ENCODE measurements at places on chromosomes 6 and 20.

DNA sequence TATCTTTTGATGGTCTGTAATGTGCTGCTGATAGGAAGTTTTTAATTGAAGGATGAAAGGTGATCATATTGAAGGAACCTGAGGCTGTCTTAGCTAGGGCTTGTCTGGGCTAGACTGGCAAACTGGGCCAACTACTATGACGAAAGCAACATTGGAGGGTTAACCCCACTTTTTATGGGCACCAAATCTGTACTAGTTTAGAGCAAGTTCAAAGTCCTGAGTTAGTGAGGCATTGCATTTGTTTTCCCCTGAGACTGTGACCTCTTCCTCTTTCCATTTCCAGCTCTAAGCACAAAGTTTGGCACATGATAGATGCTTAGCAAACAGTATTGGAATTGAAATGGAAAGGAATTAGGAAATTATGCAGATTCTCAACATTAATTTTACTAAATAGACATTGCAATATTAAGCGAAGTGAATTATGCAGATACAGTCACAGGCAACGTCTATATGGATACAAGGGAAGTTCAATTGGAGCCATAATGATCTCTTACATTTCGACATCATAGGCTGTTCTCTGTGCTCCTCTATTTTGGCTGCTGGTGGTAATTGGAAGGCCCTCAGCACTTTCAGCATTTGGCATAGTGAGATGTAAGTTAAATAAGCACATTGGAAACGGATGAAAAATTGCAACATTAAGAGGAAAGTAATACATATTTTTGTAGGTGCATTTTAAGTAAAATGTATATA, 22.2 kb downstream of the CEP57L1 start:
- DNase-seq, result no peak

- no peak for DNase-seq
These were observed 3.7 kb downstream of the PIM1 start for GRCh38 chr6:37173493-37174195.

- no peak for DNase-seq
These were observed 96.9 kb downstream of the THBS2 start for GRCh38 chr6:169156793-169157147.

DNA sequence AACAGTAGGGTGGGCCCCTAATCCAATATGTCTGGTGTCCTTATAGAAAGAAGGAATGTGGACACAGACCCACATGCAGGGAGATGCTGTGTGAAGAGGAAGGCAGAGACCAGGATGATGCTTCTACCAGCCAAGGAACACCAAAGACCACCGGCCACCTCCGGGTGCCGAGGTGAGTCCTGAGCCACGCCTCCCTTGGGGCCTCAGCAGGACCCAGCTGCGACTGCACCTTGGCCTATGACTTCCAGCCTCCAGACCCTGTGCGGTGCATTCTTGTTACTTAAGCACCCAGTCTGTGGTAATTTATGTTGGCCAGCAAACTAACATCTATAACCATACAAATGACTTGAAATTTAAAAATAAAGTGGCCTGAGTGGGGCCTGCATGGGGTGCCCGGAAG, 79.5 kb upstream of the QKI start:
- DNase-seq, result no peak

GRCh38 chr6:88119769-88120168, 46.4 kb downstream of the CNR1 start:
- no peak for DNase-seq

GRCh38 chr20:46232539-46232938, 75.8 kb downstream of the CDH22 start:
- no peak for DNase-seq

DNA sequence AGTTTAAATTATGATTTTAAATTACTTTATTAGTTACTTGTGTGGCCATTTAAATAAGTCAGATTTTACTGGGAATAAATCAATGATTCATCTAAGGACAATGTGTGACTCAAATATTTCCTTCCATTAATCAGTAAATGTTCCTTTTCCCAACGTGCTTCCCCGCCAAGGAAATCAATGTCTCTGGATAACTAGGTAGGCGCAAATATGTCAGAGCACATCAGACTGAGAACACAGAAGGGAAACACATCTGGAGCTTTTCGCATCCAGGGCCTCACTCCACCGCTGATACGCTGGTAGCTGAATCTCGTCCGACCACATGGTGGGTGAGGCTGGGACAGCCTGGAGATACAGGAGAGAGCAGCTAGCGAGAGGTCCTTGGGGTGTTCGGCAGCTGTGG, 56.4 kb upstream of the RPS6KA2 start:
- DNase-seq, result no peak

DNA sequence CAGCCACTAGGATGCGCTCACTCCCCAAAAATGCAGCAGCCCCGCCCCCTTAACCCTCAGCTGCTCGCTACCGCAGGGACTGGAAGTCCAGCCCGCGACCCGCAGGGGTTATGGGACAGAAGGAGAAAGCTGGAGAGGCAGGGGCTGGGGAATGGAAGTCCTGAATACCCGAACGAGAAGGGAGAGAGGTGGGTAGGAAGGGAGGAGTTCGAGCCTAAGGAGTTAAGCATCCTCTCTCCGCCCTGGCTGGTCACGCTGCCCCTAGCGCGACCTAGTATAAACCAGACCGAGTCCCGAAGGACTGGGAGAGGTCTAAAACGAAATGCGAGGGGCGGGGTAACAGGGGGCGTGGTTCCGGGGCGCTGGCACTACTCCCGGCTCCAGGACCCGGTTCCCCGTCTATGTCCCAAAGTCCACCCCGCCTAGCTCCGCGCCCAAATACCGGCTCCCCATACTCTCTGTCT, 448 bp upstream of the DDAH2 start:
- peak; percentile 91 for DNase-seq

DNA sequence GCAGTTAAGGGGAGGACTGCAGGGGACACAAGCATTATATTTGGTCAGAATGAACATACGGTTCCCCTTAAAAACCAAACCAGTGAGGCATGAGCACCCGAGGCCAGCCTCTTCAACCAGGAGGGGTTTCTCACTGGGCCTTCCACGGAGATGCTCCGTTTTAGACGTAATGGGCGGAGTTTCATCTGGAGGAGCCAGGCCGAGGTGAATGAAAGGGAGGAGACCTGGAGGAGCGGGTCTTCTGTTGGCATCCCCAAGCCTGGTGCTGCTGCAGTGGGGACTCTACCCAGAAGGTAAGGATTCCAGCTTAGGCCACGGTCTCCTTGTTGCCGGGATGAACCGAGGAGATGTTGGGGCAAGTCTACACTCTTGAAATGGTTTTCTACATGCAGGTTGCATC, 47.4 kb downstream of the ADNP start:
- DNase-seq, result no peak

DNA sequence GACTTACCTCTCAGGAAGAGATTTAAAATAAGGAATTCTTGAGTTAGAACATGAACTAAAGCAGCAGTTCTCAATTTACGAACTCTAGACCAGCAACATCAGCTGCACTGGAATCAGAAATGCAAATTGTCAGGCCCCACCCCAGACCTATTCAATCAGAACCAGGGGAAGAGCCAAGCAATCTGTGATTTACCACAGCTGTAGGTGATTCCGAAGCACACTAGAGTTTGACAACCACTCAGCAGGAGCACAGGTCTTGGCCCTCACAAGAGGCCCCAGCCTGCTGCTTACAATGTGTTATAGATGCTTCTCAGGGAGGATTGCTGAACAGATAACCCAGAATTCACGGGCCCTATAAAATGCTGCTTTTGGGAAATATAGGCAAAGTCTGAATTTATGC, 279.2 kb downstream of the PTPRK start:
- no peak for DNase-seq

DNA sequence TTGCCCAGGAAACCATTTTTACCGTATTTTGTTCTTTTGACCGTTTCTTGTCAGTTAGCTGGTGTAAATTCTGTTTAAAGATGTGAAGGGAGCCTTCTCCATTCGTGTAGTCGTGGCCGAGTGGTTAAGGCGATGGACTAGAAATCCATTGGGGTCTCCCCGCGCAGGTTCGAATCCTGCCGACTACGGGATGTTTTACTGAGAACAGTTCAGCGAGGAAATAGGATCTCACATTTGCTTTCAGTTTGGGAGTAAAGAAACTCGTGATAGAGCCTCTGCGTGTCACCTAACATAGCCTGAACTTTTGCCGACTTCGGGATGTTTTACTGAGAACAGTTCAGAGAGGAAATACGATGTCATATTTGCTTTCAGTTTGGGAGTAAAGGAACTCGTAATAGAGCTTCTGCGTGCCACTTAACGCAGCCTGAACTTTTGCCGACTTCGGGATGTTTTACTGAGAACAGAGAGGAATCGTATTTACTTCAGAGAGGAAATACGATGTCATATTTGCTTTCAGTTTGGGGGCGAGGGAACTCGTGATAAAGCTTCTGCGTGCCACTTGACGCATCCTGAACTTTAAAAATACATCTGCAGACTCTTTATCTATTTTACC, 5.9 kb upstream of the ZNF184 start:
- peak; percentile 86 for DNase-seq

- DNase-seq, result no peak
These were observed 31.3 kb upstream of the HEY2 start for GRCh38 chr6:125718109-125718508.

DNA sequence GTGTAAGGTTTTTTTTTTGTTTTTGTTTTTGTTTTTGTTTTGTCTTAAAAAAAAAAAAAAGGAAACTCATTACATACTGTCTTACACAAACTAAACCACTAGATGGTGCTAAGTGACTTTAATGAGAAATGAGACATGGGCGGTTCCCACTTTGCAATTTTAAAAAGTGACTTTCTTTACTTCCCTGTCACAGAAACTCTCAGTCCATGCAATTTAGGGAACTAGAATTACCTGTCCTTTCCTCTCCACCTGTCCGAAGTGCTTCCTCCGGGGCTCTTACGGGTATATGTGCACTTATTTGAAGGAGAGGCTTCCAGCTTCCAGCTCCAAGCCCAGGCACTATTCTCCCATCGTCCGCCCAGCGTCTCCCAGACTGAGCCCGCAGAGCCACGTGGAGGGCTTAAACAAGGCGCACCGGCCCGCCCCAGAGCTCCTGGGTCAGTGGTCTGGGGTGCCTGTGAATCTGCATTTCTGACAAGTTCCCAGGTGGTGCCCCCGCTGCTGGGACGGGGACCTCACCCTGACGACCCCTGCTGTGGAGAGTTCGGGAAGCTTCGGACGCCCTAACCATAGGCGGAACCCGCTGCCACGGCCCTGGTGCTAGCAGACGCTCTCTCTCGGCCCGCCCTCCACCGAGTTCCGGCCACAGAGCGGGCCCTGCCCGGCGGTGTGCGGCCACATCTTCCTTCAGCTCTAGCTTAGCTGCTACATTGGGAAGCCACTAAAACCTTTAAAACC, 26.1 kb downstream of the BFSP1 start:
- peak; percentile 27 for DNase-seq

- DNase-seq, result no peak
These were observed 154.6 kb upstream of the SOX4 start for GRCh38 chr6:21438986-21439352.

GRCh38 chr6:38194282-38194572, 374.7 kb downstream of the ZFAND3 start:
- no peak for DNase-seq

DNA sequence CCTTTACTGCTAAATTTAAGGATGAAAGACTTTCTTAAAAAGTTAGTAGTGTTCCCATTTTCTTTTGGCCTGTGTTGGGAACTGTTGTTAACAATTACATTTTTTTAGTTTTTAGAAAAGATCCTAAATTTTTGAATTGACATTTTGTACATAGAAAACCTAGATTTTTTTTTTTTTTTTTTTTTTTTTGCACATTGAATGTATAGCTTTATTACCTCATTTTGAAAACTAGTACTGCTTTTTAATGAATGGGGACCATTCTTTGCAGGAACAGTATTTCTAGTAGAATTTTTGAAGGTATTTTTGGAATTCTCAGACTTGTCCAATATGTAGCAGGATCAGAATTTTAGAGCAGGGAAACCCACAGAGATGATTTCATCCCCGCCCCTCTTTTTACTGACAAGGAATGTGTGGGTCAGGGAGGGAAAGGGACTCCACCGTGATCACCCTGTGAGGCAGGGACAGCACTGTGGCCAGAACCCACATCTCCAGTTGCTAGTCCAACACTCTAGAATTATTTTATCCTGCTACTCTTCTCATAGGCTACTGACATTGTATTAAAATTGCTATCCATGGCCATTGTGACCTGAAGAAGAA, 154.4 kb upstream of the SUPT3H start:
- no peak for DNase-seq

- DNase-seq, result no peak
These were observed 17.3 kb upstream of the TXLNB start for GRCh38 chr6:139308936-139309603.

DNA sequence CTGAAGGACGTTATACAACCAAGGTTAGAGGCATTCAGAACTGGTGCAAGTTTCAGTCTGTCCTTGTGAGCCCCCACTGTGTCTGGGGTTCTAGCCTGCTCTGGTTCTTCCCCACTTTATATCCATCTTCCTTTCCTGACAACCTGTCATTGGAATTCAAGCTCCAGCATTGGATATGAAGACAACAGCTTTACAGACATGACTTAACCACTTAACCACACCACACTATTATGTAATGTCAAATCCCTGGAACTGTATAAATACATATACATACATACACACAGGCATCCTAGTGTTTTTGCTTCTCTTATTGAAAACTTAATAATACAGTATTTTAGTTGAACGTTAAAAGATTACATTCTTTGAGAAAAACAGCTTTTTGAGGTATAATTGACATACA, 217.9 kb upstream of the SGK1 start:
- DNase-seq, result no peak
